Stimulated activated CD4-positive, alpha-beta T cell treated with anti-CD3 and anti-CD28 coated beads, Interleukin-15, amount 100 ng/mL, for 24 hours (primary cell): ENCODE measurements at places on chromosomes 7 and 10.
A peak's percentile ranks its signal among the peaks of the same experiment; 100 is the strongest.

DNA sequence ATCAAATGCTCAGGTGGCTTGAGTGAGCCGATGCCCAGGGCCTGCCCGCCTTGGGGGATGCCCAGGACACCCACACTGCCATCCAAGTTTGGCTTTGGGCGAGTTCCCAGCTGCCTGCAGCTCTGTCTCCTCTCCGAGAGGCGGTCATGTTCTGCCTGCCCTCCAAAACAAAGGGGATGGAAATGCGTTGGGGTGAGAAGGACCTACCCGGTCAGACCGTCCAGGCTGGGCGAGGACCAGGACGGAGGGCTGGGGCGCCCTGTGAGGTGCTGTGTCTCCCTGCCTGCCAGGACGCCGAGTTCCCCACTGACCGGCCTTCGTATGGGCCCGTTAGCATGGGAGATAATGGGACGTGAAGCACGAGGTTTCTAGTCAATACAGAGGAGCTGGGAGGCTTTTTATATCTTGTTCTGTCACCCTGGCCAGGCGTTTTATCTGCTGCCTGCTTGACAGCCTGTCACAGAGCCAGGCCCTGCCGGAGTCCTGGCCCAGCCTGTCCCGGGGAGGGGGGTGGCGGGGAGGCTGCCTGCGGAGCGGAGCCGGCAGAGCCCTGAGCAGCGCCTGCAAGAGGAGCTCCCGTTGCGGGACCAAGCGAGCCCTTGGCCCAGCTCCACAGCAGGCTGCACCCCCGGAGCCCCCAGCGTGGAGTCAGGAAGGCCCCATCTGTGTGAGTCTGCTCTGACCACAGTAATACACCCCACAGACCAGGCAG is 22.0 kb upstream of the ELFN1 start:
- DNase-seq: no peak

GRCh38 chr10:44047361-44047760 is 337.5 kb downstream of the CXCL12 start:
- no peak for DNase-seq

DNA sequence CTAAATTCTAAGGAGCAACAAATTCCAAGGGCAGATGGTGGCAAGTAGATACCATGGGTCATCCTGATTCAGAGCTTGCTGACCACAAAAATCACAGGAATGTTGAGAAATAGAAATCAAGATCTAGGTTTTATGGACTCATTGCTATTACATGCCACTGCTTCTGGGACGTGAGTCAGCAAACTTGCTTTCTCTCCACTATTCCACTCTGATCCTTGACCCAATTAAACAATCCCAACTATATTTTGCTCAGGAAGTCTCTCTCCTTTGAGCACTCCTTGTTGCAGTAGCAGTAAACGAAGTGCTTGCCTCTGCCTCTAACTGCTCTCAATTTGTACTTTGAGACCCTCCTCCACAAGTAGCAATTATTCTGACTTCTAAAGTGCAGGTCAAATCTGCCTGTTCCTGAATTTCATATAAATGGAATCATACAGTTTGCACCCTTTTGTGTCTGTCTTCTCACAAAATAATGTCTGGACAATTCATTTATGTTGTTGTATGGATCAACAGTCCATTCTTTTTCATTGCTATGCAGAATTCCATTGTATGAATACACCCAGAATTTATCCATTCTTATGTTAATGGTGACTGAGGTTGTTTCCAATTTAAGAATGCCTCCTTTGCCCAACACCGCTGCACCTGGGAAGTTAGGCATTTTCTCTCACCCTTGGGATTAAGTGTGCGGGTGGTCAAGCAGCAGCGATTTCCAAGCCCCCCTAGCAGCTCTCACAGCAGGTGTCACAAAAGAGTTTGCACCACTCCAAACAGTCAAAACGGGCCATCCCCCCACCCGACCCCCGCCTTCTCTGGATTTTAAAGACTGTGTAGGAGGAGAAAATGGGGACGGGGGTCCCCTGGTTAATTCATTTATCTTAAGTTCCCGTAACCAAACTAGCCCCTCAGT is 35.9 kb downstream of the ACSM6 start:
- DNase-seq: no peak

DNA sequence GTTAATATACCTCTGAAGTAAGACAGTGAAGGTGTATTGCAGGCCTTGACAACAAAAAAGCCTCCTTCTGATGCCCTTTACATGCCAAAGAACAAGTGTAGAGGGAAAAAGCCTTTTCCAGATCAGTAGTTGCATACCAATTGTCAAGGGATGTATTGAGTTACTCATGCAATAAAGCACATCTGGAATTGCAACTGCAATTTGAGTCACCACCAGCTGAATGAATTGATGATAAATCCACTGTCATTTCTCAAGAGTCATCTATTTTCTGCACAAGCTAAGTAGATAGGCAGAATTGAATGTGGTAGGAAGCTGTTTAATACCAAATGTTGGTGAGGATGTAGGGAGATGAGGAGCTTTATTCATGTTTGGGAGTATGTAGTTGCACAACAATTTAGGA is 325.9 kb upstream of the SMIM30 start:
- no peak for DNase-seq

- no peak for DNase-seq
These were observed 53.0 kb downstream of the PARP12 start for GRCh38 chr7:140009735-140010134.

- DNase-seq: no peak
These were observed 34.5 kb downstream of the DOCK1 start for GRCh38 chr10:126939706-126940105.

- DNase-seq: no peak
These were observed 44.5 kb downstream of the PRTFDC1 start for GRCh38 chr10:24907956-24908355.

DNA sequence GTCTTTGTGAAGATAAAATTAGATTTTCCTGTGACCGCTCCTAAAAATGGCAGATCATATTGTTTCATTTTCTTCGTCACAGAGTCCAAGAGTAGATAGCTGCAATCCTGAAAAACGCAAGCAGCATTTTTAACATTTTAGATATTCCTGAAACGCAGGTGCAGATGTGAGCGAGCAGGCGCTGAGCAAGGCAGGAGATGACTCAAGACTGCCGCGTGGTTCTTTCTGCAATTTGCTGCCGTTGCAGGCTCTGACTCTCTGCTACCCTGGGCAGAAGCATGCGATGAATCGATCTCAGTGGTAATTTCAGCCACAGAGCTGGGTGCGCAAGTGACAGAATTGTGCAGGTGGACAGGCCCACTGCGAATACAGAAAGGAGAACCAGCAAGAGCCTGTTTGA is 331.9 kb downstream of the ACTR3B start:
- DNase-seq: no peak

- DNase-seq: no peak
These were observed 8.7 kb downstream of the DUSP5 start for GRCh38 chr10:110506448-110506847.

- no peak for DNase-seq
These were observed 137.4 kb upstream of the SEMA3D start for GRCh38 chr7:85324145-85324799.

DNA sequence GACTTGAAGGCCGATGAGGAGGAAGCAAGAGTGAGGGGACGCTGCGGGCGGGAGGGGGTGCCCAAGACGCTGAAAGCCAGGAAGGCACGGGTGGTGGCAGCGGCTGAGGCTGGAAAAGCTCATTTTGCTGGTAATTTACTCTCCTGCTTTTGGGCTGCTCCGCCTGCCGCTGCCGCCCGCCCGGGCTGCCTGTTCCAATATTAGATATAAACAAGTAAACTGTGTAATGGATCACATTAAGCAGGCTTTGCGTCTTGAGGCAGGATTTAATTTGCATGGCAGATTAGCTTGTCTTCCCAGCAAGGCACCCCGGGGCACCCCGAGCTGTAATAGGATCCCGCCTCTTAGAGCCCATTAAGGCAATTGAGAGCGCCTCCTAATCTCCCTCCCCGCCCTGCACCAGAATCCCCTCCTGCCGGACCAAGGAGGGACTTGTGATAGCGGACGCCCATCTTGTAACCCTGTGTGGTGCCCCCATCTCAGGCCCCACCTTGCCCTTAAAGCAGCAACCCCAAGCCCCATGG is 46.1 kb upstream of the SLF2 start:
- DNase-seq: no peak

DNA sequence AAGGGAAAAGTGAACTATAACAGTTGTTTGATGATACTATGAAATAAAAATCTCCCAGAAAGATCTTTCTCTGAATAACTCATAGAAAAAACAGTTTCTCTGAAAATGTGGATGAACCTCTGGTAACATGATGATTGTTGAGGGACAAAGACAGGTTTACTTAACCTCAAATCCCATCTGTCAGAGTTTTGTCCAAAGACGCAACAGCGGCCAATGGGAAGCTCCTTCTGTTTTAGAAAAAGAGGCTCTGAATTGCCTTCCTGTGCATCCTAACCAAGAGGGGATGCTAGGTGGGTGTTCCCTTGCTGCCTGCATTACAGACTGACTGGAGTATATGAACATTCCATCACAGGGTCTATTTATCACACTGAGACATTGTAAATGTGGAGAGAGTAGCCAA is 8.9 kb upstream of the HYCC1 start:
- DNase-seq: no peak

- no peak for DNase-seq
These were observed 975.8 kb upstream of the LRRTM3 start for GRCh38 chr10:65950075-65950474.

DNA sequence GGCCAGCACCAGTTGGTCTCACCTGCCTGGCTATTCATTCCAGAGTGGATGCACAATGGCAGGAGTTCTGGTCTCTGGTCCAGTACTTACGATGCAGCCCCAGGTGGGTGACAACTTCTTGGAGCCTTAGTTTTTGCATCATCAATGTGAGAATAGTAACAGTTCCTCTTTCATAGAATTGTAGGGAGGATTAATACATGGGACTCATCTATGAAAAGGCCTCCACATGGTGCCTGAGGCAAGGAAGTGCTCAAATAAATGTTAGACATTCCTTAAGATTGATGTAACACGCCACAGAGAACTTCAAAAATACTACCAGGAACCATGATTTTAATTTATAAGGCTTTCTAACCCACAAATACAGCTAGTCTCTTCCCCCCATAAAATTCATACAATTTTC is 120.1 kb upstream of the CHST15 start:
- DNase-seq: no peak

DNA sequence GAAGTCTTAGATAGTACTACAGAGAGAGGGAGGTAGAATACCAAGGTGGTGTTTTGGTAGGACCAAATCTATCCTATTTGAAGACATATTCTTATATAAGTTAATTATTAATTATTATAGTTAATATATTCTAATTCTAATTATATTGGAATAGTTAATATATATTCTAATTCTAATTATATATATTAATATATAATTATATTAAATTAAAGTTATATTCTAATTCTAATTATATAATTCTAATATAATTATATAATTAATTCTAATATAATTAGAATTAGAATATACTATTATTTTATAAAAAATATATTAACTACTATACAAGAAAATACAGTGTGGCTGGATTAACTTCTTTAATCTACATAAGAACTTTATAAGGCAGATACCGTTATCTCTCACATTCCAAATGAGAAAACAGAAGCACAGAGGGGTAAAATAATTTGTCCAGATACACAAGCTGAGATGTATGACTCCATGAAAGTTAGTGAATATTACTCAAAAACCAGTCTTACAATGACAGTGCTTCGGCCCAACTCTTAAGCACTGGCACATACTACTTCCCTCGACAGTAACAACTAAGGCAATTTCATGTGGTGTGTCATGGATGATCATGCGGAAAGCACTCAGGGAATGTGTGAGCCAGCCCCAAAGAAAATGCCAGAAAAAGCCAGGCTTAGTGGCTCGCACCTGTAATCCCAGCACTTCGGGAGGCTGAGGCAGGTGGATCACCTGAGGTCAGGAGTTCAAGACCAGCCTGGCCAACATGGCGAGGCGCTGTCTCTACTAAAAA is 42.6 kb downstream of the TYW1B start:
- no peak for DNase-seq

GRCh38 chr10:12098966-12099365 is 30.2 kb downstream of the DHTKD1 start:
- no peak for DNase-seq

- no peak for DNase-seq
These were observed 42.6 kb downstream of the GPR37 start for GRCh38 chr7:124723012-124723411.

DNA sequence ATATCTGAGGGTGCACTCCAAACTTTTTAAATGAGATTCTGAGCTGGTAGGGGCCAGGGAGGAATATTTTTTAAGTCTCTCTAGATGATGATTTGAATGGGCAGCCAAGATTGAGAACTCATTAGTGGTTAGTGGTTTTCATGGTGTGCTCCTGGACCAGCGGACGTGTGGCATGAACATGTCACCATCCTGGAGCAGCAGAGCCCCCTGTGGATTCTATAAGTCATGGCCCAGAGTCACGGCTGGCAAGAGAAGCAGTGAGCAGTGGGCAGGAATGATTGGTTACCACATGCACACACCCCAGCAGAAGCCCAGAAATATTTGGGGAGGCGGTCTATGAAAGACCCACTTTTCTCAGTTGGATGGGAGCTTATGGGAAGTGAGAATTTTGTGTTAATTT is 21.2 kb upstream of the UCN3 start:
- DNase-seq: peak; percentile 22

DNA sequence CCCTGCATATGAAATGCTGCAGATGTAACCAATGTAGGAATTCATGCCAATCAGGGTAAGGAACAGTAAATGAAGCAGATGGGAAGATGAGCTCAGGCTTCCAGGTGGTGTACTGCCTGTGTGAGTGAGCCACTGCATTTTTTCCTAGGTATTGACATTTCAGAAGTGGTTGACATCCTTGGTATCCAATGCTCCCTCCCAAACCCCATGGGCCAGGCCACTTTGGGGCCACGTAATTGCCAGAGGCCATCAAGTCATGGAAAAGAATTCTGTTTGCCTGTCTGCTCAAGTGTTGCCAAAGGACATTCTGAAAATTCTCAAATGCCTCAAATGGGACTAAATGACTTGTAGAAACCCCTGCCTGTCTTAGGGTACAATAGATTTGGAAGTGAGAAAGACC is 384.6 kb downstream of the GATA3 start:
- DNase-seq: no peak

DNA sequence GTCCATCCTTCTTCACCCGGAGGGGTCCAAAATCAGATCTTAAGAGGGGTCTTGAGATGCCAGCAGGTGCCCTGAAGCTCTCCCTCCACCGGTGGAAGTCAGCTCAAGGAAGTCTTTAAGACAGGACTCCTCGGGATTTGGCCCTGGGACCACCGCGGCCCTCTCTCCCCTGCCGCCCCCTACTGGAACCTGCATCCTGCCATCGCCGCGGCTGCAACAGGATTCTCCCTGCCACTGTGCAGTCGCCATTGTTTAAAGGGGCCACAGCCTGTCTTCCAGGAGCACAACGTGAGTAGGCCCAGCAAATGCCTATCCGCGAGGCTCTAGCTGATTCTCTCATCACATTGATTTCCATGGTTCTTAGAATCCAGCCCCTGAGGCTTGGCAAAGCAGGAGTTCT is 324.3 kb downstream of the ZNF716 start:
- DNase-seq: no peak
